Hematopoietic multipotent progenitor cell treated with erythropoietin and hydrocortisone succinate and interleukin-3 and kit ligand, for 8 days (in vitro differentiated cells): ENCODE measurements at places on chromosomes 11 and 22.

DNA sequence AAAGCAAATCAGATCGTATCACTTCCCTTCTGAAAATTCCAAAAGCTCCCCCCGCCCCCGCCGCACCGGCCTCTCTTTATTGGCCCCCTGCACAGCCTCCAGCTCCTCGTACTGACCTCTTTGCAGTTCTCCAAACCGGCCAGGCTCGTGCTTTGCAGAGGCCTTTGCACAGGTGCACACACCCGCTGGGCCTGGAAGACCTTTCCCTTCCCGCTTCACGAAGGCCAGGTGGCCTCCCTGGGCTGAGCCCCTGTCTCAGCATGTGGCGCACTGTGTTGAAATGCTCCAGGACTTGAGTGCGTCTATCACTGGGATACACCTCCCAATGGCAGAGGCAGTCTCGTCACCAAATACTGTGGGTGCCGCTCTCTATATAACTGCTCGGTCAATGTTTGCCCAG is 13.2 kb upstream of the ADA2 start:
- no peak for DNase-seq

- no peak for DNase-seq
Measured at GRCh38 chr22:33073989-33074418, 15.8 kb upstream of the SYN3 start.

DNA sequence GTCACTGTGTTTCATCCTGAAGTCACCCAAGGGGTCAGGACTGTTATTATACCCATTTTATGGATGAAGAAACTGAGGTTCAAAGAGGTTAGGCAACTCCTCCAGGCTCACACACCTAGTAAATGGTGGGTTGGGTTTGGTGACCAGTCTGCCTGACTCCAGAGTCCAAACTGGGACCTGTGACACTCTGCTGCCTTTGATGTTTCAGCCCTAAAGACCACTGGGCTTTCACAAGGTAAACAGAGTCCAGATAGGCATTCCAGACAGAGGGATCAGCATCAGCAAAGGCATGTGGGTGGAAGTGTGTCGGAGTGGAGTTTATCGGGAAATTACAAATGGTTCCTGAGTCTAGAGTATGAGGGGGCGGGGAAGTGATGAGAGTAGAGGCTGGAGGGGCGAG is 38.5 kb downstream of the MICAL2 start:
- no peak for DNase-seq

DNA sequence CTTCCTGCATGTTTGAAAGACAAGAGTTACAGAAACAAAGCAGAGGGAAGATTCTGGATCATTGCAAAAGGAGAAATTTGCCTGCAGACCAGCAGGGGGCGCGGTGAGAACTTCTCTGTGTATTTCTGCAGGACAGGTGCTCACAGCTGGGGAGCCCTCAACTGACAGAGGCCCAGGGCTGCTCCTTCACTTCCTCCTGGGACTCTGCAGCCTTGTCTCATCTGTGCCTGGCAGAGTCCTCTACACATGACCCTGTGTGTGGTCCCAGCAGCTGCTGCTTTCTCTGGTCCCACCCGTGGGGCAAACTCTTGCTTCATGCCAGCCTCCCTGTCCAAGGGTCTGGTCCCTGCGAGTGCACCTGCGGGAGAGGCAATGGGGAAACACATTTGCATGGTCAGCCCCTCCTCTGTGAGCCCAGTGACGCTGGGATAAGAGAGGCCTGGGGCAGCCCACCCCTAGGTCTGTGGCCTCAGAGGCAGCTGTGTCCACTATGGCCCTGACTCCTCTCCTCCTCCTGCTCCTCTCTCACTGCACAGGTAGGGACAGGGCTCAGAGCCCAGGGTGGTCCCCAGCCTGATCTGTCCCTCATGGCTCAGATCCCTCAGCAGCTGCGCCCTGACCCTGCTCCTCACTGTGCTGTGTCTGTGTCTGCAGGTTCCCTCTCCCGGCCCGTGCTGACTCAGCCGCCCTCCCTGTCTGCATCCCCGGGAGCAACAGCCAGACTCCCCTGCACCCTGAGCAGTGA is 43.2 kb upstream of the VPREB1 start:
- peak; percentile 18 for DNase-seq

DNA sequence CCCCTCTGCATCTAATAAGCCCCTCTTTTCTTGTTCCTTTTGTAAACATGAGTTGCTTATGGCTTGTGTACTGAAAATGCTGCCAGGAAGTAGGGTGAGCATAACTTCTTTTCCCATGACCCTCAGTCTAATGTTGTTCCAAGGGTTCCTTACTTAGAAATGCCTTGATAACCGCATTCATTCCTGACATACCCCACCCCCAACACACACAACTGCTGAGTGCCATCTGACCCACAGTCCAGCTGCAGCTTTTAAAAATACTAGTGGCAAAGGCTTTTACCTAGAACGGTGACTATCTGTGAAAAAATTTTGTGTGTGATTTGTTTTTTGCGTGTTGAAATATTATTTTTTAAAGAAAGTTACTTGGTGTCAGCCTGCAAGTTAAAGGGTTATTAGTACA is 52.6 kb downstream of the ARHGAP42 start:
- DNase-seq: no peak

DNA sequence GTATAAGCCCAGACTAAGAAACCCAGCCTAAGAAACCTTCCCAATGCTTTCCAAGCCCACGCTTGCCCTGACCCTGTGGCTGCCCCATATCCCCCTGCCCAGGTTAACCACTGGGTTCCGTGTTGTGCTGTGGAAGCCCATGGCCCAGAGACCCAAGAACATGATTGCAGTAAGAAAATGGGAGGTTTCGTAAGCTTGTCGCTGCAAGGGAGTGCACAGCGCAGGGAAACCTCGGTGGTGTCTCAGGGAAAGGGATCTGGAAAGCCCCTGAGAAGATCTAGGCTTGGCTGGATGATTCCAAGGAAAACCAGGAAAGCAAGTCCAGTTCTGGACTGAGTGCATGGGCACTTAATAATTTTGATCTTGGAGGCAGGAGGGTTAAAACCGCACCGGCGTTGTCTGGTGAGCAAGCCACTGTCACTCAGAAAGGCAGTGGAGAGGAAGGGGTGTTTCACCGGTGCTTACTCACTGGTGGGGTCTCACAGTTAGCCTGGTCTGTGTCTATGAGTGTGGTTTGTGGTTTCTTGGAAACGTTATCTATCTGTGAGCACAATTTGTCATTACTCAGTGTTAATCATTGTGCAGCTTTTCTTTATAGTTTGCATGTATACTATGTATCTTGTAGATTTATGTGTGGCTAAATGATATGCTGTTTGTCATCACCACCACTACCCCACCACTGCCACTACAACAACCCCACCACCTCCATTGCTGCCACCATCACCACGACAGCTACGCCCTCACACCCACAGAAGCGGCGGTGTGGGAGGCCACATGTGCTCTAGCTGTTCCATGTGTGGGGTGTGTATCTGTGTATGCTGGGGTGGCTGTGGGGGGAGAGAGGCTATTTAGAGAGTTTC is 53.3 kb upstream of the PRDM11 start:
- peak; percentile 91 for DNase-seq

DNA sequence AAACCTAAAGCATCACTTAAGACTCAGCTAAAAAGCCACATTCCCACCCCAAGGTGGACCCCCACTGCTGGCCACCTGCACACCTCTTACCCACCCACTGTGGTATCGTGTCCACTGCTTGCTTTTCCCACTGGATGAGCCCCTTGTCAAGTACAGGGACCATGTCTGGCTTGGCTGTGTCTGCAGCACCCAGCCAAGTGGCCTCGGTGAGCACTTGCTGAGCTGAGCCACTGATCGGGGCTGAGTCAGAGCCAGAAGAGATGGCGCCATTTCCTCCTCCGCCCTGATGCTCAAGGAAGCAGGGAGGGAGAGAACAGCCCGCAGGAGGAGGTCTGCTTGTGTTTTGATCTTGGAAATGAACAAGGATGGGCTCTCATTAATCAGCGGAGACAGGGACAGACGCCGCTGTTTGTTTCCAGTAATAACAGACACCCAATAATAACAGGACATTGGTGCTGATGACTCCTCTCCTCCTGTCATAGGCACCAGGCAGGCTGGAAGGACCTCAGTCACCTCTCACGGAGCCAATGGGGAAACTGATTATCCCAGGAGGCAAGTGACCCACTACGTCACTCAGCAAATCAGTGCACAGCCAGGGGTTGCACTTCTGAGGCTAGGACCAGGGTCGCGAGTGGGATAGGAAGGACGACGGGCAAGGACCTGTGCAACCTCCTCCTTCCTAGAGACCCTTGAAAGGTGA is 85.2 kb upstream of the RTL6 start:
- no peak for DNase-seq

- DNase-seq: no peak
Measured at GRCh38 chr11:69368119-69368880, 74.3 kb downstream of the MYEOV start.

GRCh38 chr22:39290724-39291161 is 28.7 kb downstream of the RPL3 start:
- DNase-seq: no peak

DNA sequence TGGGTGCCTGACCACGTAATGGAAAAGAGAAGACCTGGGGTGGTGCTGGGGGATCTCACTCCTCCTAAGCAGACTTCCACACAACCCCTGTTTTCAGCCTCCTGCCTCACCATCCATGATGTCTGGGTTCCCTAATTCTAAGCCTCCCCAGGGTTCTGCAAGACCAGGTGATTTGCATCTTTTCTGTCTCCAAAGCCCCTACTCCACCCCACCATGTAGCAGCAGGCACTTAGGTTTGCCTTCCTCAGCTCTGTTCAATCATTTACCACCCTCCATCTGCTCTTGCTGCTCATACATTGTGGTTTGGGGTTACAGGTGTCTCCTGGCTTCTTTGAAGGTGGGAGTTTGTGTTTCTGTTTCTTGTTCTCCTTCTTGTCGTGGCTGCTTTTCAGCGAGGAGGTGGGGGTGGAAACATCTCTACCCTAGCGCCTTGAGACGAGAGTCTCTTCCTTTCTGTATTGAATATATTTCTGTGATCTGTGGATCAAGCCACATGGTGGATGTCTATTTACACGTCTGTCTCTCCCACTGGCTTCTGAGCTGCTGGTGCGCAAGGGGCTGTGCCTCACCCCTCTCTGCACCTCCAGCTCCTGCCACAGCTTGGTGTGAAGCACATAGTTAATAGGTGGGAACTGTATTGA is 6.6 kb upstream of the SSTR3 start:
- no peak for DNase-seq

DNA sequence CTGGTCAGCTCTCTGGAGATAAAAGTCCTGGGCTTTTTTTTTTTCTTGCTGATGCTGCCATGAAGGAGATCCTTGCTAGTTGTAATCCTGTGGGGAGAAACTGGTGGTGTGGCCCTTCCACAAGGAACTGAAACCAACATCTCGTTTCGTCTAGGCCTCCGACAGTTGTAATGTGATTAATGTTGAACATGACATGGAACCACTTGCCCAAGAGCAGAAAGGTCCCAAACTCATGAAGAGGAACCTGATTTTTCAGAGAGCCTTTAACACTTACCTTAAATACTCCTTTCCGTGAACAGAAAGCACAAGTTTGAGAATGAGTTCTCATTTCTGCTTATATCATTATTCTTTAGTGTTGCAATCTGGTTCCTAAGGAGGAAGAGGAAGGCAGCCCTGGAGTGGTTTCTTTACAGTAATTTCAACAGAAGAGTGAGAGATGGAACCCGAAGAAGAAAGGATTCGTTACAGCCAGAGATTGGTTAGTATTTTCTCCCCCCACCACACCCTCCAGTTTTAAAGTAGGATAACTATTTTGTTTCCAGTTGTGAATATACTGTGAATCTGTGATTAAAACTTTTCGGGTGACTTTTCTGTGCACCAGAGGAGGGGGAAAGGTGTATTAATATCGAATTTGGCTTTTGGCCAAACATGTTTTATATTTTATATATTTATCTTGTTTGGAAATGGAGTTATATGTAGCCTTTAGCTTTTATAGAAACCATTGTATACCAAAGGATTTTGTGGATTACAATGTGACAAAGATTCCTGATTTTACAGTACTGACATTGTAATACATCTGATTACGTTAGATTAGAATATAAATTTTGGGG is 2.0 kb downstream of the KDM2A start:
- peak; percentile 11 for DNase-seq

DNA sequence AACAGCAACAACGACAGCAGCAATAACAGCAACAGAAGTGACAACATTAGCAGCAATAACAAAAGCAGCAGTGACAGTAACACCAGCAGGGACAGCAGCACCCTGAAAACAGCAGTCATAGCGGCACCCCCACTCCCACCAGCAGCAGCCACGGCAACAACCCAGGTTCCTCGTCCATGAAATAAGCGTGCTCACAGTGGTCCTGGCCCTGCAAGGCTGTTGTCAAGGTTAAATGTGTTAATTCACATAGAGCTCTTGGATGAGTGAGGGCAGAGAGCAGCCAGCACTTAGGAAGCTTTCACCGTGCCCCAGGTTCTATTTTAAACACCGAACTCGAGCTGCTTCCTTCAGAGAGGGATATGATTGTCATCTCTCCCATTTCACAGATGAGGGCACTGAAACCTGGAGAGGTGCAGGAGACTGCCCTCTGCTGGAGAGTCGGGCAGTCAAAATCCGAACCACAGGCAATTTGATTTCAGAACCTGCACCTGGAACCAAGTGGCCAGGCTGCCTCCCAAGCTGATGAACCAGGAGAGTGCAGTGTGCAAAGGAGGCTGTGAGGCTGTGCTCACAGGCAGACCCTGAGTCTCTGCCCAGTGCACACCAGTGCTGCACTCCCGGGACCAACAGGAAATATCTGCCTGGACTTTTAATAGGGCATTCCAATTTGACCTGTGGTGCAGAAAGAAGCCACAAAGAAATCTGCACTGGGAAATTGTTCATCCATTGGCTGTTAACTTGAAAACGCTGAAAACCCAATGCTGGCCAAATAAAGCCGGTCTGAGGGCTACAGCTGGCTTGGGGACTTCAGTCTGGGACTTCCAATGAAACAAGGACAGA is 22.9 kb upstream of the FGF3 start:
- peak; percentile 38 for DNase-seq

GRCh38 chr11:116072133-116072532 is 567.9 kb upstream of the CADM1 start:
- DNase-seq: no peak

DNA sequence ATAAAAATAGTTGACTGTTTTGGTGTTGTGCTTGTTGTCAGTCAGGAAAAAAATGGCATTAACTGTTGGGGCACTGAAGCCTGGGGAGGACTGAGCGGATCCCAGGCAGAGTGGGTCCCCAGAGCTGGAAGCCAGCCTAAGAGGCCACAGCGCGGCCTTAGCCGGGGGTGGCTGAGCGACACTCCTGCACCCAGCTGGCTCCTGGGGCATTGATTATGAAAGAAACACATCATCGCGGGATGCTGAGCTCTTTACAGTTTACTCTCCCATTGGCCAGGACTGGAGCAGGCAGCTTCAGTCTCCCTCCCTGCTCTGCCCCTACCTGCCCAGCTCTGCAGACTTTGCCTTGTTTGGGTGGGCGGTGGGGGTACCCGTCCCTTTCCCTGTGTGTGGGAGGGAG is 121.5 kb downstream of the ST3GAL4 start:
- no peak for DNase-seq
